ENCODE measurements at places on chromosomes 3 and 15.
A peak's percentile ranks its signal among the peaks of the same experiment; 100 is the strongest.

DNA sequence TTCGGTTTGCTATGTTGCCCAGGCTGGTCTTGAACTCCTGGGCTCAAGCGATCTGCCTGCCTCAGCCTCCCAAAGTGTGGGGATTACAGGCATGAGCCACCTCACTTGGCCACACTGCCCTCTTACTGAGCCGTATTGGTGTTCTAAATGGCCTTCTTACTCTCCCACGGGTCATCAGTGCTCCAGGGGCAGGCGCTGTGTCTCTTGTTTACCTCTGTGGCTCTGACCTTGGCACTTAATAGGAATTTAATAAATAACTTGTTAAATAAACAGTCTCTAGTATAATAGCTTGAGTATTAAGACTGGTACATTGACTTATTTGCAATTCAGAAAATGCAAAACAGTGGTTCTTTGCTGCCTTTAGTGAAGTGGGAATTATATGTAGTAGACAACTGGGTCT is 13.7 kb downstream of the FLNB start:
- no peak for DNase-seq

DNA sequence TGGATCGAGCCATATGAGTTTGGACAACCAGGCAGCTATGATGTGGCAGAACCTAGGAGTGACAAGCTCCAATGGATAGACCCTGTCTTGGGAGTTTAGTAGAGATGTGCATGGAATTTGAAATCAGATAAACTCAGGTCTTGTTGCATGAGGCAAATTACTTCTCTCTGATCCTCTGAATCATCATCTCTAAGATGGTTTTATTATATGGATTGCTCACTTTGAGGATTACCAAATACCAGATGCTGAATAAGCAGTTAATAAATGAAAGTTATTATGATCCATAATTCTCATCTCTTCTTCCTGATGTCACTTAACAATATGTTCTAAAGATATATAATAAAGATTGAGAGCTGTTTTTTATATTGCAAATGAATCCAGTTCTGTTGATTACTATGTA is 622.2 kb downstream of the NTRK3 start:
- no peak for DNase-seq

DNA sequence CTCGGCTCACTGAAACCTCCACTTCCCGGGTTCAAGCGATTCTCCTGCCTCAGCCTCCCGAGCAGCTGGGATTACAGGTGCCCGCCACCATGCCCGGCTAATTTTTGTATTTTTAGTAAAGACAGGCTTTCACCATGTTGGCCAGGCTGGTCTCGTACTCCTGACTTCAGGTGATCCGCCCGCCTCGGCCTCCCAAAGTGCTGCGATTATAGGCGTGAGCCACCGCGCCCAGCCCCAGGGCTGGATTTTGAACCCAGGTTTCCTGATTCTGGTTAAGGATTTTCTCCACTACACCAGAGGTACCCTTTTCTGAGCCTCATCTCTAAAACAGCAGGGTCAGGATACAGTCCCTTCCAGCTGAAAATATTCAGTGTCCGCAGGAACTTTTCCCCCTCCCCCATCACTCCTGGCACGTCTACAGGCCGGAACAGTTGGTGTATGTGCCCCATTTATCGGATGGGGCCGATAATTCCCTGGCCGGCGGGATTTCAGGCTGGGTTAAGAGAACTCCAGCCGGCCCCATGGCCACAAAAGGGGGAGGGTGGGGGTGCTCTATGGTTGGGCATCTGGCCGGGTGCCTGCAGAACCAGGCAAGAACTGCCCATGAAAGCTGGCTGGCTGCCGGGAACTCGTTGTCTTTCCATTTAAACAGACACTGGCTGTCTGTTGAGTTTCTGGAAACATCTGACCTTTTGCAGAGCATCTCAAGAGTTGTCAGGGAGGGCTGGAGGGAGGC is 26.8 kb upstream of the SEMA4B start:
- peak; percentile 38 for DNase-seq

DNA sequence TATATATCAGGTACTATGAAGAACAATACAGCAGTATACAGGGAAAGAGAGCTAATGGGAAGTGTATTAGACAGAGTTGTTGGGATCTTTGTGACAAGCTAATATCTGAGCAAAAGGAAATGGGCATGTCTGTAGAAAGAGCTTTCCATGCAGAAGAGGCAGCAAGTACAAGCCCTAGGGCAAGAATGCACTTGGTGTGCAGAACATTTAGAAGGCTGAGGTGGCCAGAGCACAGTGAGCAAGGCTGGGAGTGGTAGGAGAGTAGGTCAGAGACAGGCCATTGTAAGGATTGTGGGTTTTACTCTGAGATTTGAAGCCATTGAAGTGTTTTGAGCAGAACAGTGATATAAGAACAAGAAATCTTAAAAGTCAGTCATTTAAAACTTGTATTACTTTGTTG is 353.9 kb upstream of the TGFBR2 start:
- DNase-seq: no peak

- peak; percentile 66 for DNase-seq
Observed at GRCh38 chr15:82197733-82198594, 64.6 kb downstream of the EFL1 start.

GRCh38 chr15:77020348-77021087 is 25.6 kb downstream of the PSTPIP1 start:
- DNase-seq: no peak

DNA sequence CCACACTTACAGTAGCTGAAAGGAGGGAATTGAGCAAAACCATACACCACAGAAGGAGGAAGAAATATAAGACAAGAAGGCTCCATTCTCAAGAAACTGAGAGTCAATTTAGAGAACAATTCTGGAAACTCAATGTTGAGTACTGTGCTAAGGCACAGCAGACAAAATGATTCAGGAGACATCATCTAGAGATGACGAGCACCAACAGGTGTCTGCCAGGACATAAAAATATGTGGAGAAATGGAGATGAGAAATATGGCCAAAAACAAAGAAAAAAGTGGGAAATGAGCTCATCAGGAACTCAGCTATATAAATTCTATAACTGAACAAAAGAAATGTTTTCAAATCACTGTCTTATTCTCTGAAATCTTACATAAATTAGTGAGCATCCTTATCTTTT is 343.7 kb downstream of the ERC2 start:
- DNase-seq: no peak

GRCh38 chr15:39857132-39857531 is 62.9 kb downstream of the GPR176 start:
- DNase-seq: no peak

GRCh38 chr15:37034835-37035748 is 65.3 kb downstream of the MEIS2 start:
- peak; percentile 47 for DNase-seq

DNA sequence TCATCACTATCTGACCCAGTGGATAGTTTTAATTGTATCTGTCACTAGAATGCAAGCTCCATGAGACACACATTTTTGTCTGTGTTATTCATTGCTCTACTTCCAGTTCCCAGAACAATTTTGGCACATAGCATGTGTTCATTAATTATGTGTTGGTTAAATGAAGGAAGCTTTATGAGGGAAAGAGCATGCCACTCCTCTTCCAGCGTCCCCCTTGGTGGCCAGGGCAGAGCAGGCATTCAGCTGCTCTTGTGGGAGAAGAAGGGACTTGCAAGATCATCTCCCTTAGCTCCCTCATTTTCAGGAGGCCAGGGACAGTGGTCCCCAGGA is 489 bp upstream of the GALNT15 start:
- no peak for DNase-seq

- no peak for DNase-seq
Observed at GRCh38 chr15:33467816-33468163, 157.0 kb downstream of the RYR3 start.

GRCh38 chr15:80317389-80318182 is 65.6 kb upstream of the CTXND1 start:
- no peak for DNase-seq

GRCh38 chr3:8455526-8456411 is 45.9 kb upstream of the LMCD1 start:
- no peak for DNase-seq

DNA sequence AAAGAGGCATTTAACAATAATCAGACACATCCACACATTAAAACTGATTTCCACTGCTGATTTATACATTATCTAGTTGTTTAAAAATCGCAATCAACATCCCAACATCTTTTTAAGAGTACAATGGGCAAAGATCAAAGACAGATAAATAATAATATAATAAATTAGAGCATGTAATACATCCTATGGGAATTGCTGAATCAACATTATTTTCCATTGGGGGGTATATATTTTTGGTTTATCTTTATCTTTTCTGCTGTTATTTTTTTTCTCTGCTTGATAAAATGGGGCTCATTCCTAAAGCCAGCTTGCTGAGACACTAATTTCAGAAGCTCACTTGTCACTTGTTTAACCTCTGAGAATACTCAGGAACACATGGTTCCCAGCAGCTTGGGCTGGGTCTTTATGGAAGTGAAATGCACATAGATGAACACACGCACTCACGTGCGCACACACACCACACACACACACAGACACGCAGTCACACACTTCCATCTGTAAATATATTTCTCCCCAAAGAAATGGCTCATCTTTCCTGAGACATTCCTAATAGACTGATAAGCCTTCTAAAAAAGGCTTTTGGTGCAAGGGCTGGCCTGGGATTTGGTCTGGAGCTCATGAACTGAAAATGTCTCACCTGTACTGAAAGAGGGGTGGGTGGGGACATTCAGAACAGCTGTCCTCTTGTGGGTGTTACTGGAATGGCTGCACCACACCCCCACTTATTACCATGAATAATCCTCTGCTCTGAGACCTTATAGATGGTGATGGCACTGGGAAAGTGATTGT is 3.5 kb upstream of the PPIB start:
- DNase-seq: no peak

DNA sequence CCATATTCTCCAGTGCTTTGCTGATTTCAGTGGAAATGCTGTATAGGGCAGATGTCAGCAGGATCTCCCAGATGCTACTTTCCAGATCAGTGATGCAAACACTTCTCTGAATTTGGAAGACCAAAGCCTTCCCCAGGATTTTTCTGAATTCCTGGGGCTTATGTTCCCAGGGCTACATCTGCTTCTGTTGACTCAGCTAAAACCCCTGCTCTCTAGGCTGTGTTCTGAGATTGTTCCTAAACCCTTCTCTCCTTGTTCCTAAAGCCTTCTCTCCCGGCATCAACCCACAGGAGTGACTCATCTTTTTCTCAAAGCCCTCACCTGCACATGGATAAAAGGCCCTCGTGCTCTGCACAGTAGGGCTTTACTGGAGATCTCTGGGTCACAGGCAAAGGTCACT is 35.5 kb downstream of the FAH start:
- DNase-seq: no peak

- no peak for DNase-seq
Observed at GRCh38 chr3:185647134-185647879, 61.2 kb downstream of the SENP2 start.

DNA sequence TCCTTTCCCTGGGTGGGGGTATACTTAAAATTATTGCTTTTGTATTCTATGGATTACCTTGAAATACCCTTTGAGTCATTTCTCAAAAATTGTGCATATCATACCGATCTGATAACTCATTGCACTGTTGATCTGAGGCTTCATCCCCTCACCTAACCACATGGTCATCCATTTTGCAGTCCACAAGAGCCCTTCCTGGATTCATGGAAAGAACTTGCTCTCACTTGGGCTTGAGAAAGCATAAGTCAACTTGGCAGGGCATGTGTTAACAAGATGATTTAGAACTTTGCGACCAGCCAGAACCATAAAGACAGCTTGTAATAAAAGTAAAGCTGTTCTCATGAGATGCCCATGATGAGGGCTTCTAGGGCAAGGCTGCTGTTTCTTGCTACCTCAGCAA is 22.2 kb downstream of the MME start:
- DNase-seq: no peak

GRCh38 chr3:63043631-63044030 is 168.4 kb upstream of the CADPS start:
- no peak for DNase-seq

DNA sequence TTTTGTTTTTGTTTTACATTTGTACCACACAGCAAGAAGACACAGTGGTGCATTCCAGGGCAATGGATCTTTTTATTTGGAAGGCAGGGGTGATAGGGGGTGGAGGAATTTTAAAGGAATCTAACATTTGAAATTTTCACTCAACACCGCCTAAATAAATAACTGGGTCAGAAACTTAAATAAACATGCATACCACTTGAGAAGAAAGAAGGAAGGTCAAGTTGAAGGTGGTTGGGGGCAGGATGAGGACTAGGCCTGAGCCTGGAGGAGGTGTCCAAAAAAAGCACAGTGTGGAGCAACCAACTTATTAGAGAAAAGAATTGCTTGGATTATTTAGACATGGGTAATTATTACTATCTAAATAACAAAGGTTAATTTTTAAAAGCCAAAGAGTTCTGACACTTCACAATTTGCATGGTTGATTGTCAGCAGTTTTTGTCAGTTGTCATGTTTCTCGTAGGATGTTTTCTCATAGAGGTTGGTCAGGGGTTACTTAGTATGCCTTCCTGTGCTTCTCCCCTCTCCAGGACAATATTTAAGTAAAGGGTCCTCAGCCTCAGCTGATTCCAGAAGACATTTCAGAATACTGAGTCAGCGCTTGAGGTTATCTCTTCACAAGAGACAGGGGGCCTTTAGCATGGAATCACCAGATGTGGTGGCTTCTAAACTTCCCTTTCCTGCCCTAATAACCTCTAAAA is 173.7 kb upstream of the SLC2A2 start:
- no peak for DNase-seq

DNA sequence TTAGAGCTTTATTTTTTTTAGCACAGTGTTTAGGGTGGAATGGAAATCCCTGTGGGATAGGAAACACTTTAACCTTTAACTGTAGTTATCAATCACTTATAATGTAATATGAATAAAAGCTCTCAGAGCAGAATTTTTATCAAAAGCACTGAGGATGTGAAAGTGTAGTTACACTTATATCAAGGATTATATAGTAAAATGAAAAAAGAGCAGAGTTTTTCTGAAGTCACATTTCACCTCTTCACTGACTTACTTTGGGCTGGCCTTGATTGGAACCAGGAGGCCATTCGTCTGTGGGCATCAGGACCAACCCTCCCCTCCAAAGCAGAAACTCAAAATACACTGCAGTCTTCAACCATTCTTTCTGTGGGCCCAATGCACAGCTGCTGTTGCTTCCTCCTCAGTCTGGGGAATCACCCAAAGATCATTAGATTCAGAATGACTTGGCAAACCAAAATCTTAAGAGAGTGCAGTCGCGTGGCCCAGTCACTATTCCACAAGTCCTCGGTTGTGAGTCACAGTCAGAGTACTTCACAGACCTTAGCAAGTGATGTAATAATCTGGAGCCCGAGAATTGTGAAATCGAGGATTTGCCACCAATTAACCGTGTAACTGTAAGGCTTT is 132.6 kb upstream of the COL8A1 start:
- no peak for DNase-seq

DNA sequence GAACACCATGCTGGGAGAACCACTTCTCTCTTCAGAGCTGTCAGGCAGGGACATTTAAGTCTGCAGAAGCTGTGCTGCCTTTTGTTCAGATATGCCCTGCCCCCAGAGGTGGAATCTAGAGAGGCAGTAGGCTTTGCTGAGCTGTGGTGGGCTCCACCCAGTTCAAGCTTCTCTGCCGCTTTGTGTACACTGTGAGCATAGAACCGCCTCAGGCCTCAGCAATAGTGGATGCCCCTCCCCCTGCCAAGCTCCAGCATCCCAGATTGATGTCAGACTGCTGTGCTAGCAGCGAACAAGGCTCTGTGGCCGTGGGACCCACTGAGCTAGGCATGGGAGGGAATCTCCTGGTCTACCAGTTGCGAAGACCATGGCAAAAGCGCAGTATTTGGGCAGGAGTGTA is 121.6 kb downstream of the NFKBIZ start:
- DNase-seq: no peak
